ENCODE measurements at places on chromosomes 16 and 17. TPM values are rescaled to one million over a fixed set of nuclear protein-coding genes. Genes with fewer than 3 reads are reported as not detected.

The IKZF3 gene
- total RNA-seq: not detected

The SMURF2 gene
- 131 TPM for total RNA-seq

The RGS11 gene
- total RNA-seq: 1.1 TPM

The BORCS6 gene
- 9.8 TPM for total RNA-seq

The CCP110 gene
- 6.4 TPM for total RNA-seq

The SRL gene
- 0.07 TPM for total RNA-seq

The PPY gene
- total RNA-seq: not detected

The HAS3 gene
- total RNA-seq: 0.15 TPM

The PDE6G gene
- total RNA-seq: 0.25 TPM

The CLCN7 gene
- 45.1 TPM for total RNA-seq

The CCL1 gene
- not detected for total RNA-seq

The CHTF8 gene
- total RNA-seq: 60.9 TPM

The LIMD2 gene
- total RNA-seq: 30.8 TPM

The CIITA gene
- 0.07 TPM for total RNA-seq

The EVPLL gene
- not detected for total RNA-seq

The ESRP2 gene
- 0.54 TPM for total RNA-seq

The SECTM1 gene
- total RNA-seq: 7.0 TPM

The MAP2K6 gene
- 3.8 TPM for total RNA-seq

The COQ7 gene
- total RNA-seq: 15.7 TPM

The KRT10 gene
- total RNA-seq: 23.3 TPM

The KRT20 gene
- total RNA-seq: not detected

The SPATA32 gene
- total RNA-seq: not detected

The RNF213 gene
- total RNA-seq: 97.9 TPM

The AMFR gene
- total RNA-seq: 101 TPM
